Ovary (tissue), 10 donors: ENCODE measurements at places on chromosomes 4 and X. TPM values are rescaled to one million over a fixed set of nuclear protein-coding genes. Genes with fewer than 3 reads are reported as not detected.

MAGEA1 gene
- not detected for total RNA-seq

PIN4 gene
- total RNA-seq: 10.1 TPM

HAUS7 gene
- total RNA-seq: 28.2 TPM

FAM114A1 gene
- 72.6 TPM for total RNA-seq

DDIT4L gene
- 9.3 TPM for total RNA-seq
